ENCODE measurements at places on chromosomes 1 and 21.

- DNase-seq: peak; percentile 75
Measured at GRCh38 chr1:172394141-172394751, 26.2 kb upstream of the C1orf105 start.

DNA sequence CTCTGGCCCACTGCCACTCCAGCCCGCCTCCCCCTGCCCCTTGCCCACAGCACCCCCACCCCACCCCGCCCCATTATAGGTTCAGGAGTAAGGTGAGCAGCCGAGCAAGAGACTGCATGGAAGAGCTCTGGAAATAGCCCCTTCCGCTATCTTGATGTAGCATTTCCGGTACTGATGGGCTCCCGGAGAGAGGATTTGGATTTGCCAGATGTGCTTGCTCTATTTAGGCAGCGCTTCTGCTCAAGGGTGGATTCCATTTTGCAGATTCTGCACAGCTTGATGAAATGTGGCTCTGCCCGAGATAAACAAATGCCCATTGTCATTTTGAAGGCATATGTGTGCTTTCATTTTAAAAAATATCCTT lies 6.9 kb downstream of the TGFB2 start:
- no peak for DNase-seq

GRCh38 chr21:20443558-20444155 lies 554.6 kb upstream of the NCAM2 start:
- no peak for DNase-seq

- peak; percentile 9 for DNase-seq
Measured at GRCh38 chr1:115706587-115707425, 61.7 kb downstream of the CASQ2 start.

DNA sequence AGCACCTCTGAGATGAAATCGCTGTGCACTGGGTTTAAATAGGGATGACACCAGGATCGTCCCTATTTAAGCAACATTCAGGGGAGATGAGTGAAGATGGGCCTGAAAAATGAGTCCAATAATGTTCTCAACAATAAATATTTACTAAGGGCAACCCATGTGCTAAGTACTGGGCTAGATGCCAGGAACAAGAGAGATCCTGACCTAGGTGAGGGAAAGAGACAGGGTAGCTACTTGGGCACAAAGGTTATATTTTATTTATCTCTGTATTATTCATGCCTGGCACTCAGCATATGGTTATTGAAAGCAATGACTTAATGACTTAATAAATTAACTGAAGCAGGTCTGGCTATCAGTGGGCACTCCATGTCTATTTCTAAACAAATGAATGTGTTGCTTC lies 27.4 kb upstream of the AVPR1B start:
- DNase-seq: no peak

GRCh38 chr1:38018864-38019343 lies 6.4 kb downstream of the UTP11 start:
- peak; percentile 57 for DNase-seq

GRCh38 chr21:36208326-36209013 lies 51.8 kb downstream of the DOP1B start:
- DNase-seq: no peak

DNA sequence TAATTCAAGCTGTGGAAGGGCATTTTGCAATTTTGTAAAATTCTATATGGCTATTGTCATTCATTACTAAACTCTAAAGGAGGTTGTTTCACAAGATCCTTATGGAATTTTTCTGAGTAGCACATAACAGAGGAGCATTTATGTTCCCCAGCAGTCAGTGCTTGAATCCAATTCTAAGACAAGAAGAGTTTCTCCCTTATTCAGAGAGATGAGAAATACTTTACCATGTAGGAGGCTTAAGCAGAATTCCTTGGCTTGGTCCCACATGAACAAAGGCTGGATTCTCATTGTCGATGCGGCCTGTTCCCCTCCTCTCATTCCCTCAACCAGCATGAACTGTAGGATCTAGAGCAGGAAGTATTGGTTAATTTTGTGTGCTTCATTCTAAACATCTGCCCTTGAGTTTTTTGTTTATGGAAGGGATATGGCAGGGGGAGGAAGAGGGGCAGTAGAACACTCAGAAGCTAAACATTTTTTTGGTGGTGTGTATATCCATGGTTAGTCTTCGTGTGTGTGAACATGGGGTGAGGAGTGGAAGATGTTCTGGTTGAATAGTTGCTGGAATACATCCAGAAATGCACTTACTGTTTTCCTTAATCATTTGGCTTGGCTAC lies 74.3 kb downstream of the LAMC1 start:
- DNase-seq: no peak

DNA sequence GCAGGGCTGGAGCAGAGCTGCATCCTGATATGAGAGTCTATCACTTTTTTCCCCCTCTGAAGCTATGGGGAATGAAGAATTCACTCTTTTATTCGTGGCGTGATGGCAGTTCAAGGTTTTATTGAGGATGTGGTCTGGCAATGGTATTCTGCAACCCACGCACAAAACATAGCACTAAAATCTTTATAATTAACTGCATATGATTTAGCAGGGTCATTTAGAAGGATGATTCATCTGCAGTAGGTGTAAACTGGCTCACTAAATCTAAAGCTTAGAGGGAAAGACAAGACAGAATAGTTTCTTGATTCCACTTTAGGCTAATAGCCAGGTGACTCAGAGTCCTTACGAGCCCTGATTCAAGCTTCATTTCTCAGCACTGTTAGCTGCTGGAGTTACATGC lies 25.0 kb upstream of the CHRM3 start:
- DNase-seq: no peak

GRCh38 chr1:224666913-224667312 lies 50.8 kb downstream of the CNIH3 start:
- no peak for DNase-seq

DNA sequence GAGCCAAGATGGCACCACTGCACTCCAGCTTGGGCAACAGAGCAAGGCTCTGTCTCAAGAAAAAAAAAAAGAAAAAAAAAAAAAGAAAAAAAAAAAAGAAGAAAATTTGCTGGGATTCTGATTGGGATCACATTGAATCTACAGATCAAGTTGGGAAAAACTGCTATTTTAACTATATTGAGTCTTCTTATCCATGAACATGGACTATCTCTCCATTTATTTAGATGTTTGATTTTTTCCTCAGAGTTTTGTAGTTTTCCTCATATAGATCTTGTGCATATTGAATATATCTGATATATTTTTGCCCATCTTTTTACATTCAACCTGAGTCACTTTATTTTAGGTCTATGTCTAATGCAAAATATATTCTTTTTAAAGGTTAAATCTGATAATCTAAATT lies 58.3 kb upstream of the B3GALNT2 start:
- DNase-seq: no peak

- DNase-seq: no peak
Measured at GRCh38 chr1:30822966-30823581, 65.5 kb upstream of the LAPTM5 start.

DNA sequence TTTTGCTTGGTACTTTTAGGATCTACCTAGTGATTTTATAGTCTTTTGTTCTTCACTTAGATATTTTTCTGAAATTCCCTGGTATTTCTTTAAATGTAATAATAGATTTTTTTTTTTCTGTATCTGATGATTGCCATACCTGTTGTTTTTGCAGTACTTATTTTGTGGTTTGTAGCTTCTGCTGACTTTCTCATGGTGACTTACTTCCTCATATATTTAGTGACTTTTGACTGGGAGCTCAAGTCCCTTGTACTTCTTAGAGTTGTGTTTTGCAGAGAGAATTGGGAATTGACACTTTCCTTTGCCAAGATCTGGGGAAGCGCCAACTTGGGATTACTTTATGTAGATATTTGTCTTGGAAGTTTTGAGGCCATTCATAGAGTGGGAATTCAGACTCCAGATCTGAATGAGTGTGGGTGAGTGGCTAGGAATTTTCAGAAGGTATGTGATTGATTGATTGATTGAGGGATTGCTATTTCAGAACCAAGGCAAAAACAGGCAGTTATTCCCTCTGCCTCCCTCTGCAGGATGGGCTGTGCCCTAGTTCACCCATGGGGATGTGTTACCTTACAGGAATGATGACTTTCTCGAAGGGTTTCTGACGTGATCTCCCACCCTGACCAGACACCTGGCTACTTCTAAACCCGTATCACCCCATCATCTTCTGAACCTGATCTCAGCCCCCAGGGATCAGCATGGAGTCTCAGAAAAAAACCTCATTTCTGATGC lies 219.5 kb downstream of the URB2 start:
- DNase-seq: no peak

- no peak for DNase-seq
Measured at GRCh38 chr1:76053021-76053420, 21.5 kb upstream of the ST6GALNAC3 start.

DNA sequence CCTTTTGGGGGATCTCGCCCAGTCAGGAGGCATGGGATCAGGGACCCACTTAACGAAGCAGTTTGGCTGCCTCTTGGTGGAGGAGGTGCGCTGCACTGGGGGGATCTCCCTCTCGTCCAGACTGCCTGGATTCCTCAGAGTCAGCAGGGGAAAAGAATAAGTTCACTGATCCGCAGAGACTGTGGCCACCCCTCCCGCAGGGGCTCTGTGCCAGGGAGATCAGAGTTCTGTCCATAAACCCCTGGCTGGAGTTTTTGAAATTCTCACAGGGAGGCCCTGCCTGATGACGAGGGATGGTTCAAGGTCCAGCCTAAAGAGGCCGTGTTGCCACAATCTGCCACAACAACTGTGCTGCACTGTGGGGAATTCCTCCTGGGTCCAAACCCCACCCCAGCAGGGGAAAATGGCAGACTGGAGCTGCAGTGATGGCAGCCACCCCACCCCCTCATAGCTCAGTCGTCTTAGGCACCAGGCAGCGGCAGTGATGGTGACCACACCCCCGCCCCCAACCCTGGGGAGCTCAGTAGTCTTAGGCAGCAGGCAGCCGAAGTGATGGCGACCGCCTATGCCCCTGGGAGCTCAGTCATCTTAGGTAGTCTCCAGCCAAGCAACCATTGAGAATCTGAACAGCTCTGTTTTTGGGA lies 273.8 kb upstream of the USP25 start:
- no peak for DNase-seq

GRCh38 chr1:9319789-9320519 lies 27.3 kb downstream of the SPSB1 start:
- DNase-seq: no peak

GRCh38 chr1:204602871-204603542 lies 82.5 kb downstream of the LRRN2 start:
- no peak for DNase-seq

DNA sequence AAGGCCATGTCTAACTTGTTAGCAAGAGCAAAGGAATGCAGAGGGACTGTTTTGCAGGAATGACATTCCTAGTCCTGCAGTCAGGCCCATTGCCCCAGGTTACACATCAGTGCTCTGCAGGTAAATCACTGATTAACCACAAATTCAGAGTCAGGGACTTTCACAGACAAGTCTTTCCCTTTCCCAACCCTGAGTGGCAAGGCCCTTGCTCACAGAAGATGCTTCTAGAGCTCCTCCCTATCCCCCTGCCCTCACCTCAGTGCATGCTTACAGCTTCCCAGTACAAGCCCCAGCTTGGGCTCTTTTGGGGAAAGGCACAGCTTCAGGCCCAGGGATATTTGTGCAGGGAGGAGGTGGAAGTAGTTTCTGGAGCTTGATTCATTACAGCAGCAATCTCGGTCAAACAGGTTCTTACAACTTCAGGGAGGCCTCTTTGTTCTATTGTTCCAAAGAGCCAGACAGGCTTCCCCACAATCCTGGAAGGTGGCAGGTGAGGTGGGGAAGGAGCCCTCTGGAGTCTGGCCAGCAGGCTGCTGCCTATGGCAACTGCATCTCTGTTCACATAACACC lies 53.9 kb downstream of the CASQ2 start:
- no peak for DNase-seq

DNA sequence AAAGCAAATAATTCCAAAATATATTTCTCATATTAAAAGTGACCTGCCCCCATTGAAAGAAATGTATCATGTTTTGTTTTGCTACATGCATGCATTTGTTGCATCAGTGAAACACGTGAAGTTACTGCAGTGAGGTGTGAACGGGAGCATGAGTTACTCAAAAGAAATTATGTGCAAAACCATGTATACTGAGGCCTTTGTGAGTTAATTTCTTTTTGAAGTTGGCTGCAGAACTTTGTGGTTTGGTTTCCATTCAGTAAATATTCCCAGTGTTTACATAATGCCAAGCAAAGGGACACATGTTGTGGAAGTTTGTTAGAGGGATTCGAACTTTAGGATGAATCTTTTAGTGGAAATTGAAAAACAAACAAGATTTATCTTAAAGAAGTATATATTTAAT lies 619.4 kb upstream of the ADAMTS5 start:
- no peak for DNase-seq

- DNase-seq: no peak
Measured at GRCh38 chr1:84166797-84167196, 22.7 kb downstream of the PRKACB start.

DNA sequence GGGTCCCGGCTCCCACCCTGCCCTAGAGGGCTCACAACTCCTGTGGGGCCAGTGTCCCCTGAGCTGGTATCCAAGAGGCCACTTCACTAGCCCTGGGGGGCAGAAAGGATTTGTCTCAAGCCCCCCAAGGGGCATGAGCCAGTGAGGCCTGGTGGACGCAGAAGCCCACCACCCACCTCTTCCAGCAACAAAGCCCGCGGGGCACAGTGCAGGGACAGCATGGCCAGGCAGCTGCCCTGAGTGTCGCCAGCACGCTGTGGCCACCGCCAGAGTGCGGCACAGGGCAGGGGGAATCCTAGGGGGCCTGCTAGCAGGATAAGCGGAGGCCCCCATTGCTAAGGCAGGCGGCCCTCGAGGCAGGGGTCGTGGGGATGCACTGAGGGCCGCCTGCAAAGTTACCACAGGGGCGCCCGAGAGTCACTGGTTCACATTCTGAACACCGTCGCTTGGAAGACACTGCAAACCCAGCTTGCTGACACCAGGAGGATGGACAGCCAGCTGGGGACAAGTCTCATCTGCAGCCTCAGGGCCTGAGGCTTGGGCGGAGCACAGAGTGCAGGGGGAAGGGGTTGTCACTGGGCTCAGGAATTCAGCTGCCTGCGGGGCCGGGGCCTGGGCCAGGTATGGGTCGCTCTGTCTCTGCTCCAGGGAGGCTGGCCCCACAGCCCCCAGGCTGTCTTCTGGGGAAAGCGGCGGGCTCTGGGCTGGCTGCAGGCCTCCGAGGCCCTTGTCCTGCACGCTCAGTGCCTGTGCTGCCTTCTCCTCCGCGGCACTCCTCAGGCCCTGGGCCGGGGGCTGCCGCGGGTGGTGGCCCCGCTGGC lies 26.8 kb downstream of the SLC19A1 start:
- DNase-seq: no peak

DNA sequence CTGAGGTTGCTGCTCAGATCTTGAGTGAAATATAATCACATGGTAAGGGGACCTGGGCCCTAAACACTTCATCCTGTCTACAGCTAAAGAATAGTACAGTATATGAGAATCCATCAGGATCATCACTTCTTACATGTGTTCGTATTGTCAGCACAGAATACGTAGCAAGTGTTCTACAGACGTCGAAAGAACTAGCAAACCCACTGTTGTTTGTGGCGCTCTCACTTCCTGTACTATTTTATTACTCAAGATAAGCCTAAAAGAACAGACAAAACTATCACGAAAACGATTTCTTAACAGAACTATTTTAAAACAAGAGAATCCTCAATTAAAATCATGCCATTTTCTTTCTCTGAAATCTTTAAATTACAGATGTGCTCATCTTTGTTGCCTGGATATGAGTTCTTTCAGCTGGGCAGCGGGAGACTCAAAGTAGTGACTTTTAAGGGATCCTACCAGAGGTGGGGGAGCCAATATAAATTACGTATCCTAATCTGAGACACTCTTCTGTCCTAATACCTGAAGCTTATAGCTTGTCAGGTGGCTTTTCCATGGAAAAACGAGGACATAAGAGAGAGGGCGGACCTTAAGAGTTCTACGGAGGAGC lies 724 bp downstream of the ST7L start:
- DNase-seq: peak; percentile 76

Data from CD4-positive, alpha-beta T cell treated with Interleukin-10 for 1 hour (primary cell).